ENCODE measurements at places on chromosomes 2 and 18.

DNA sequence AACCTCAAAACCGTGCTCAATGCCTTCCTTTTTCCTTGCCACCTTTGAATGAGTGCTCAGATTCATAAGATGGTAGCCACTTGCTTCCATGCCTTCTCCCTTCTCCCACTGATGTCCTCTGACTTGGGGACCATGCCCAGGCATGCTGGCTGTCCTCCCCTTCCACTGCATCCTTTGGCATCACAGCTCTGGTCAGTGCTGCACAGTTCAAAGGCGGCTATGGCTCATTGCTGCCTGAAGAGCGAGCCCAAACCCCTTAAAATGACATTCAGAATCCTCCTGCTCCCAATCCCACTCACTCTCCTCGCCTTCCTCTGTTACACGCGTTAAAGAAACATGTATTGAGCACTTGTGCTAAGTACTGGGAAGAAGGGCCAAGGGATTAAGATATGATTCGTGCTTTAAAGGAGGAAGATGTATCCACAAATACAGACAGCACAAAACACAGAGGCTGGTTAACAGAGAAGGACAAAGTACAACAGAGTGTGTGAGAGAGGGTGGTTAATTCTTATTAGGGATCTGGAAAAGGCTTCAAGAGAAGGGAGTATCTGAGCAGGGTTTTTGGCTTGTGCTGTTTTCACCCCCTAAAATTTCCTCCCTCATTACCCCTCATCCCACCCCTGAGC lies 81.8 kb downstream of the CERKL start:
- DNase-seq, result no peak

DNA sequence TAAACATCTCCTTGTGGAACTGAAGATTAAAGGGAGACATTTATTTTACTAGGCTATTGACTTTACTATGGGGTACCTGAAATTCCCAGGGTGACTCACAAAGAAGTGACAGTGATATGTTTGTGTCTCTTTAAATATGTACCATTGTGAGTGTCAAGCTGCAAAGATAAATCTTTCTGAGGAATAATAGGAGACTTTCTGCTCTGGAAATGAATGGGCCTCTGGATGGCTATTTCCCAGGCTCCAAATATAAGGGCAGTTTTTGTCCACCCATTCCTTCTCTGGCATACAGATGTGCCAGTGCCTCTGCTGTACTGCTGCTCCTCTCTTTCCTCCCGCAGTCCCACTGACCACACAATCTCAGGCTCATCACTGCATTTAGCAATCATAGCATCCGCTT lies 586.4 kb upstream of the CNTNAP5 start:
- no peak for DNase-seq

- no peak for DNase-seq
Observed at GRCh38 chr2:189862751-189863150, 78.5 kb downstream of the PMS1 start.

DNA sequence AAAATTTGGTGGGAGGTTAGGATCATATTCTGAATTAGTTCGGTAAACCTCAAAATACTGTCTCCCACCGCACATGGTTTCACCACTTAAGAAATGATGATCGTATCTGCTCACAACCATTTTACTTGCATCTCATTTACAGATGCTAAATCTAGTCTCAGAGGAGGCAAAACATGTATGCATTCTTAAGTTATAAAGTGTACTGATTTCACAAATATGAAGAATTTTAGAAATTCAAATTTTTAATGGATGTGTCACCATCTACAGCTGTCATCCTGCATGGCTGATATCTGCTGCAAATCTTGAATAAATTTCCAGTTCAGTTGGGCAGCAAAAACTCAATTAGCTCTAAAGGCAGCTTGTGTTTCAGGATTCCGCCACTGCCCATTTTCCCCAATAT lies 243.3 kb upstream of the KCNJ3 start:
- no peak for DNase-seq

DNA sequence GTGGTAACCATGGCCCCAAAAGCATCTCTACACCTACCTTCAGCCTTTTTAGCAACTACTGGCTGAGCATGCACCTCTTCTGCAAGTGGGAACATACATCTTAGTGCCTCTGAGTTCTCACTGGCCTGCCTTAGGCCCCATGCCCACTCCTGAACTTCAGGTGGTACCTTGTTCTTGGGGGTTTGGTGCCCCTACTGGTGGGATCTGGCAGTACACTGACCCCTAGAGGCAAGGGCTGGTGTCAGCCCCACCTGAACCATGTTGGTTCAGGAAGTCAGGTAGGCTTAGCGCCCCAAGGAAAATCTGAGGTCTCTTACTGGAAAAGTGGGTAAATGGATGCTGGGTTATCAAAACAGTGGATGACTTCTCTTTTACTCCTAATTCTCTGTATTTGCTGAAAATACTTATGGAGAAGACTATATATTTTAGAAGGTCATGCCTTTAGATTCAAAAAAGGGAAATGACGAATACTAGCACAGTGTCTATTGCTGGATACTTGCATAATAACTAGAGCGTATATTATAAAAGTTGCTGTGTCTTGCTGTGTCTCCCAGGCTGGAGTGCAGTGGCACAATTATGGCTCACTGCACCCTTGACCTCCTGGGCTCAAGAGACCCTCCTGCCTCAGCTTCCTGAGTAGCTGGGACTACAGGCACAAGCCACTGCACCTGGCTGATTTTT lies 84.6 kb downstream of the RAB31 start:
- no peak for DNase-seq

DNA sequence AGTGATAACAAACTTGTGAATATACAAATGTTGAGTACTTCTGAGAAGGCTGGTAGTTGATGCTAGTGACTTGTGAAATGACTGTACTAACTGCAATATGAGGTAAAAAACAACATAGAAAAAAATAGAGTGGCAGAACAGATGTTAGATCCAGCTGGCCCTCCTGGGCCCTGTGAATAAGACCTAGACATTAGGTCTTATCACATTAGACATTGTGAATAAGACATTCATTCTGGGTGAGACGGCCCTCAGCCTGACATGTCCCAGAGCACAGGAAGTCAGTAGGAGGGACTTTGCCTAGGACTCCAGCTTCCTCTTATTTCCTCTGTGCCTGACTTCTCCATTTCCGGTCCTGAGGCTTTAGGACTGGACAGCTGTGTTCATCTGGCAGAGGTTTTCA lies 22.9 kb downstream of the DOK1 start:
- no peak for DNase-seq

DNA sequence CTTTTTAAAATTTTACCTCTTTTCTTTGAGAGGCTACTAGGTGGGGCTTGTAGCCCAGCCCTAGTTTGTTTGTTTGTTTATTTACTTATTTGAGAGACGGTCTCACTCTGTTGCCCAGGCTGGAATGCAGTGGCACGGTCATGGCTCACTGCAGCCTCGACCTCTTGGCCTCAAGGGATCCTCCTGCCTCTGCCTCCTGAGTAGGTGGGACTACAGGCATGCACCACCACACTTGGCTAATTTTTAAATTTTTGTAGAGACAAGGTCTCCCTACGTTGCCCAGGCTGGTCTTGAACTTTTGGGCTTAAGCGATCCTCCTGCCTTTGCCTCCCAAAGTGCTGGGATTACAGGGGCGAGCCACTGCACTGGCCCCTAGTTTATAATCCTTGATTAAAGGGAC lies 35.0 kb downstream of the ERLEC1 start:
- no peak for DNase-seq

DNA sequence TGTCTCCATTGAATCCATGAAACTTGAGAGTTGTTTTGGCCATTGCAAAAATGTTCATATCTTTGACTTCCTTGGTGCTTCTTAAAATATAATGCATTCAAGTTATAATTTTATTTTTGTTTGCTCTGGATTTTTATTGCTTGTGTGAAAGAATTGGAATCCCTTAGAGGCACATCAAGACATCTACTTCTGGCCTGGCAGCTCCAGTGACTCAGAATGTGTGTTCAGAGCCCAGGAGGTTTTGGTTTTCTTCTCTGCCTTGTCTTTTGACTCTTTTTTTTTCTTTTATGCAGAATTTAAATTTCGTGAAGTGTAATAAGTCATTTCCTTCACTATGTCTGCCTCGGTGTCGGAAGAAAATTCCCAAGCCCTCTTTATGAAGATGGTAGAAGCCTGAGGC lies 180.2 kb downstream of the LTBP1 start:
- DNase-seq, result no peak

DNA sequence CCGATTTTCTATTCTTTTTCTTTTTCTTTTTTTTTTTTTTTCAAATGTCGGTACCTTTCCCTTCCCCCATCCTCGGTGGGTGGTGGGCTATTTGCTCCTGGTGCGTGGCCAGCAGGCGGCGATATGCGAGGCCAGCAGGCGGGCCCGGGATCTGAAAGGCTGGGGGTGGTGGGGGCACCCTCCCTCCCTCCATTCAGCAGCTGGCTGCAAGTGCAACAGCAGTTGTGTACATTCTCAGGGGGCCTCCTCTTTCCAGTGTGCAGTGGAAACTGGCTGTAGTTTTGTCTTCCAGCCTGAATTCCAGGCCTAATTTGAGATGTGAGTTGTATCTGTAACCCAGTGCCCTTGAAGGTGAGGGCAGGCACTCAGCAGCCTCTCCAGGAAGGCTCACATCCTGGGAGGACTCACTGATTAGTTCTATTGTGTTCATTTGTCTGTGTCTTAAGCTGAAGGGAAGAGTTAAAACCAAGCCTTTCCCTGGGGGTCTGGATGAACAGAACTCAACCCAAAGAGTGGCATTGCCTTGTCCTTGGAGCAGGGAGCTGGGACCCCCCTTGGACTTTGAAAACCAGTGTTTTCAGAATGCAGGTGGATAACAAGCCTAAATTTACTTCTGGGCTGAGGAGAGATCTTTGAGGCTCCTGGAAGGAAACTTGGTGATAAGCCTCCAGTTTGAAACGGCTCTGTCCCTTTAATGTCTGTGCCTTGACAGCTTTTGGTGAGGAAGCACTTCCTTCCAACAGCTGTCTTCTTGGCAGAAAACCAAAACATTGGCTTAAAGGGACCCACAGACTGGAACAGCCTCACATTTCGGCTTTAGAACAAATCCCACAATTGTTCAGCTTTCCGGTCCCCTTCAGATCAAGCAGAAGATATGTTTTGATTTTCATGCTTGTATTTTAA lies 3.3 kb downstream of the MYCN start:
- no peak for DNase-seq

GRCh38 chr2:47486841-47487497 lies 84.0 kb downstream of the MSH2 start:
- no peak for DNase-seq

DNA sequence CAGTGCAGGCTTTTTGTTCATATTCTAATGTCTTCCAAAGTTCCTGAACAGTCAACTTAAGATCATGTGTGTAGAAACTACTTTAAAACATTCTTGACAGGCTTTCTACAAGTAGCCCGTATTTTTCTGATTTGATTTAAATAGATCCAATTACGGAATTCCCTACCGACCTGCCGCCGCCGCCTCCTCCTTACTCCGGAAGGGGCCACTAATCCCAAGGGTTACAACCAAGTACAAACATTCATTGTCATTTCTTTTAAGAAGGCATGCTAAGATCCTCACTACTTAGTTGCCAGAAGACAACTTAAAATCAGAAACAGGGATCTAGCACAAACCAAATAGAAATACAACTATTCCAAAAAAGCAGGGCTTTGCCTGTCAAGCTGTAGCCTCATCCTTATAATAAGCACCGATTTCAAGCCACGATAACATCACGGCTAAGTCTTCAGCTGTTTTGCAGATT lies 784 bp downstream of the WDR33 start:
- no peak for DNase-seq

- no peak for DNase-seq
Observed at GRCh38 chr2:11022591-11023273, 111.0 kb downstream of the KCNF1 start.
